ENCODE measurements at places on chromosomes 6 and 20.

- DNase-seq: no peak
Measured at GRCh38 chr6:159043251-159043650, 1.5 kb downstream of the TAGAP start.

DNA sequence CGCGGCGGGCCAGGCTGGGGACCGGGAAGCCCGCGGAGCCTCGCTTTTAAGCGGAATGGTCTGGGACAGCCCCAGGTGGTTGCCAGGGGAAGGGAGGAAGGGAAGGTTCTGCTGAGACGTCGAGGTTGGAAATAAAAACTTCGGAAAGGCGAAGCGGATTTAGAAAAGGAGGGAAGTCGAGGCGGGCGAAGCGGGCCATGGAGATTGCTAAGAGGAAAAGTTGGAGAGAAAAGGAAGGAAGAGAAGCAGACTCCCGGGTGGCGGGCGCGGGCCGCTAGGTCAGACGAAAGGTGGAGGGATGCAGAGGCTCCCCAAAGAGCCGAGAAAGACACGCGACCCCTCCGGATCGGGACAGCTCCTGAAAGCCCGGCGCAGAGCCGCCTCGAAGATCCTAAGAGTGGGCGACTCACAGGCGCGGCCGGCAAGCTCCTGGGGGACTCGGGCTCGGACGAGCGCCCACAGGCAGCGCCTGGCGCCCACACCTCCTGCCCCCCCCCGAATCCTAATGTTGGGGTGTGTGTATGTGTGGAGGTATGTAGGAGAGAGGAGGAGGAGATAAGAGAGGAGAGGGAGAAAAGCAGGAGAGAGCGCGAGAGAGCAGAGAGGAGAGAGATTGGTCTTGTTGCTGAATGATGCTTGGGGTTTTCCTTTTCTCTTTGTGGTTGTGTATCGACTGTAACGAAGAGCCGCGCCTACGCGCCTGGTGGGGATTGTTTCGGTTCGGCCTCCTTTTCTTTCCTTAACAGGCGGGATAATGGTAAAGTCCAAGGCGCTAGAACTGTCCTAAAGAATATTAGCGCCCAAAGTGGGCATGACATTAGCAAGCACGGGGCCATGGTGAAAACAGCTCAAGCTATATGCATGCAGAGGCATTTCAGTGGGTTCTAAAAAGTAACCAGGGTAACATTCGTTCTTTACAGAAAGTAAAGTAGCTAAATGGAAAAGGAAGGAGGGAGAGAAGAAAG, 1.5 kb downstream of the TFAP2B start:
- DNase-seq: no peak

DNA sequence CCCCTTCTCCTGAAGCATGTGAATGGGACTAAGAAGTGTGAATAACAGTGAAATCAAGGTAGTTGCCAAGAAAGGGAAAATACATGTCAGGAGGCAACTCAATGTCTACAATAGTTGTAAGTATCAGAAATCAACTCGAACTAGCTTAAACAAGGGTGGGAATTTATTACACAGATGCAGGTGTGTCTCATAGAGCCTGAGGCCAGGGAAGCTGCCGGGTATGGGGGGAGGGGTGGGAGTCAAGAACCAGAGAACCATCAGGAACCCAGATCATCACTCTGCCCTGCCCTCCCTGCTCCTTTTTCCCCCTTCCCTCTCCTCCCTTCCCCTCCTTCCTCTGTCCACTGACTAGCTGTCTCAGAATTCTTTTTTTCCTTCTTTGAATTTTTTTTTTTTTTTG, 34.9 kb upstream of the BMP6 start:
- DNase-seq: no peak

DNA sequence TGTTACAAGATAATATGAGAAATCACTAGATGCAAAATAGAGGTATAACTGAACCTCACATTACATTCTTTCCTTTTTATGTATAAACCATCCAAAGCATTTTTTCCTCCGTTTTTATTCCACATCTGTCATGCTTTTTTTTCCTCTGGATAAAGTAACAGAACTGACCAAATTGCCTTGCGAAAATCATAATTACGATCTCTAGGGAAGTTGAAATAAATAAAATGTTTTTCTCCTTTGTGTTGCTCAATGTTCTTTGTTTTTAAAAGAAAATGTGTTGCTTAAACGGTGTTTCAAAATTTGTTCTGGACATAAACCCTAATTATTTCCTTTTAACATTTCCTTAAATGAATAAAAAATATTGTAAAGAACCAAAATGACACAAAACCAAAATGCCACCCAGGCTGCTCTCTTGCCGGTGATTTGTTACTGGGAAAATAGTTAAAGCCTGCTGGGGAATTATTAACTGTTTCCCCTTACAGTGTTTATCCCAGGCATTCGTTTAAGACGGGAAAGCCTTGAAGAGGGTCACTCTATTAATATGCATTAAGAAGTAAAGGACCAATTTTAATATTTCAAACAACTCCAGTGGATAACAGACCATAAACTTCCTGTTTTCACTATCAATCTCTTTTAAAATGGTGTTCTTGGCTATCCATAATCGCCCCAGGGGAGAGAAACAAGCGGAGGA, 1.7 kb upstream of the ADGRB3 start:
- no peak for DNase-seq

DNA sequence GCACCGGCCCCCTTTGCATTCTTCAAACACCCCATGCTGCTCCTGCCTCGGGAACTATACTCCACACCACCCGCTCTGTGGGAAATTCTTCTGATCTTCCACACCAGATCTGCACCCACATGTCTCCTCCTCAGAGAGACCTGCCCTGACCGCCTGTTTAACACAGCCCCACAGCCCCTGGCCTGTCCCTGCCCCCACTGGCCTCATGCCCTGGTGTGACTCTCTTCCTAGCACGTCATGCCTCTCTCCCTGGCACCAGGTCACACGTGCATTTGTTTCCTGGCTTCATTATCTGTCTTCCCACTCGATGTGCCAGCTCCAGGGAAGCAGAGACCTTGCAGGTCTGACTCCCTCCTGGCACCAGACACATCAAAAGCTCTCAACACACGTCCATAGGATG, 79.6 kb downstream of the ANKRD60 start:
- DNase-seq: no peak

DNA sequence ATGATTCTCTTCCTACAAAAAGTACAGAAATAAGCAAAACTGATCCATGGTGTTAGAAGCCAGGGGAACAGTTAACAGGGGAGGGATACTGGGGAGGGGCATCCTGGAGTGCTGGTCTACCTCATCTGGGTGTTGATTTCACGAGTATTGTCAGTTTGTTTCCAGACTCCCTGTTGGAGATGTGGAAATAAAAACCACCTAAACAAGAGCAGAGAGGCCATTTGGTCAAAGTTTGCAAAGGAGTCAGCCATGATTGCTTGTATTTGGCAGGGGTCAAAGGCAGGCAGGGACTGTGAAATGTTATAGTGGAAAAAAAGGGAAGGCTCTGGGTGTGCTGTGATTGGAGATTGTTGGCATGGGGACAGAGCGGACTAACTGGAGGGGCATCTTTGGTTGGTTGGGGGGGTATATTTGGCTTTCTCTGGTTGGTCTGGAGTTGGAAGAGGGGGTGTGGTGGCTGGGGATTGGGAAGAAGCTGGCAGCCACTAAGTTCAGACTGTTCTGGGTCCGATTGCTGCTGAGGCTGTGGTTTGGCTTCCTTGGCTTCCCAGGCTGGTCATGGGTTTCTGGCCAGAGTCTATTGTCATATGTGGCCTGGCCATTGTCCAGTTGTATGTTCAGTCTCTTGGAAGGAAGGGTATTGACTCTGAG, 14.9 kb upstream of the PANK2 start:
- peak; percentile 71 for DNase-seq

DNA sequence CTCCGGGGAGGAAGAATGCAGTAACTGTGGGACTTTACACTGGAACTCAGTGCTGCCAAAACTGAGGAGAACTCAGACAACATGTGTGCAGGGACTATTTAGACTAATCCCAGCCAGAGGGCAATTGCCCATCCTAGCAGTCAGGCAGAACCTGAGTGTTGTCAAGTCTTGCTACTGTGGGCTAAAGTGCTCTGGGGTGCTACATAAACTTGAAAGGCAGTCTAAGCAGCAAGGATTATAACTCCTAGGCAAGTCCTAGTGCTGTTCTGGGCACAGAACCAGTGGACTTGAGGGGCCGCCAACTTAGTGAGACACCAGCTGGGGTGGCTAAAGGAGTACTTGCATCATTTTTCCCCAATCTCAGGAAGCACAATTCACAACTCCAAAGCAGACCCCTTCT, 363.8 kb upstream of the PTCHD4 start:
- peak; percentile 20 for DNase-seq

DNA sequence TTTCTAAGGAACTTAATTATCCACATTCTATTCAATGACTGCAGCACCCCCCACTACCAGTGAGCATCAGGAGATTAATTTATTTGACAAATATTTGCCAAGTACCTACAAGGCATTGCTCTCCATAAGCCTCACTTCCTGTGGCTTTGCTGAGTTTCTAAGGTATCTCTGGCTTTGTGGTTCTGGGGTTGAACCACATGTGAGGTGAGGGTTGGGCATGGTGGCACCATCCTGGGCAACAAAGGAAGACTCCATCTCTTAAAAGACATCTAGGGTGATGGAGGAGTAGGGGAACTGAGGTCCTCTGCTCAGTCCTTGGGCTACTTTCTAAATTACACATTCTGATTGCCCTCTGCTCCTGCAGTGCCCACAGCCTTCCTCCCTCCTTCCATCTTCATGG, 25.5 kb upstream of the WFDC2 start:
- no peak for DNase-seq

GRCh38 chr6:137962725-137963124, 95.7 kb downstream of the TNFAIP3 start:
- no peak for DNase-seq

- peak; percentile 85 for DNase-seq
Measured at GRCh38 chr20:4445331-4445730, 276.4 kb upstream of the PRND start.

GRCh38 chr20:43167615-43168014, 22.1 kb downstream of the PTPRT start:
- DNase-seq: no peak

- DNase-seq: no peak
Measured at GRCh38 chr6:11241793-11242201, 9.3 kb upstream of the NEDD9 start.

- DNase-seq: no peak
Measured at GRCh38 chr20:8431538-8432434, 299.7 kb downstream of the PLCB1 start.

DNA sequence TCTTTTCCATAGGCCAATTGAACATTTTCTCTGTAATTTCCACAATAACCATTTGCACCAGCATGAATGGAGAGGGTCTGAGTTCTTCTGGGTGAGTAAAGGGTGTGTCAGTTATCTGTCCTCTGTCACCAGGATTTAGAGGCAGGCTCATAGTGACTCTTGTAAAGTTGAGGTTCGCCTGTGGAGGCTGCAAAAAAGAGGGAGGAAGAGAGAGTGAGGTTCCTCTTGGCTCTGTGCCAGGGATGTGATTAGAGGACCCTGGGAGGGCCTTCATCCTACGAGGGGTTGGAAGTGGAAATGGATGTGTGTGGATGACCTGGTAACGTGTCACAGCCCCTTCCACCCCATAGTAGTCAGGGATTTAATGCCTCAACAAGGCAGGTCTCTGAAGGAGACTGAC, 242.0 kb downstream of the ESR1 start:
- DNase-seq: no peak

- DNase-seq: no peak
Measured at GRCh38 chr20:56750430-56750829, 121.3 kb downstream of the TFAP2C start.

- DNase-seq: peak; percentile 68
Measured at GRCh38 chr6:127554435-127555006, 22.5 kb upstream of the C6orf58 start.
